CD4-positive, alpha-beta T cell treated with Interleukin-4 for 1 hour (primary cell): ENCODE measurements at places on chromosomes 4 and X.

GRCh38 chr4:185192059-185192458 lies 11.7 kb downstream of the CFAP97 start:
- DNase-seq, result no peak

DNA sequence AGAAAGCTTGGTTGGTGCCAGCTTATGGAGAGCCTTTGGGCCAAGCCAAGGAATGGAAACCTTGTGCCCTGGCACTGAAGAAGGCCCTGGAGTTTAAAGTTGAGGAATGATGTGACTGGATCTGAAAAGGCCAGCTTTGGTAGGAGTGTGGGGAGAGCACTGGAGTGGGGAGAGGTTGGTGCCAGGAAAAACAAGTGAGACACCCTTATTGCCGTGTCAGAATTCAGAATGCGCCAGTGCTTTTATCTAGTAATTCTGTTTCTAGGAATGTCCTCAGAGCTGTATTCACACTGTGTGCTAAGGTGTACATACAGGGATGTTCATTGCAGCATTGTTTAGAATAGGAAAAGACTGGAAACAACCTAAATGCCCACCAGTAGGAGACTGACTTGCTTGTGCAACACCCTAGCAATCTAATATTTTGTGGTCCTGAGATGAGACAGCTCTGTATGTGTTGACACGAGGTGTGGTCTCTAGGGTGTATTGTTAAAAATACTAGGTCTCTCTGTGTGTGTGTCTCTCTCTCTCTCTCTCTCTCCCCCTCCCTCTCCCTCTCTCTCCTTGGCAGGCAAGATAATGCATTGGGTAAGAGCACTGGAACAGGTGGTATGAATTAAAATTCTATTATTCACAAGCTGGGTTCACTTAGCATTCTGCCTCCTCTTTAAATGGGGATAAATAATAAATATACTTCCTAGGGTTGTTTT lies 107.8 kb downstream of the GATB start:
- DNase-seq, result no peak

DNA sequence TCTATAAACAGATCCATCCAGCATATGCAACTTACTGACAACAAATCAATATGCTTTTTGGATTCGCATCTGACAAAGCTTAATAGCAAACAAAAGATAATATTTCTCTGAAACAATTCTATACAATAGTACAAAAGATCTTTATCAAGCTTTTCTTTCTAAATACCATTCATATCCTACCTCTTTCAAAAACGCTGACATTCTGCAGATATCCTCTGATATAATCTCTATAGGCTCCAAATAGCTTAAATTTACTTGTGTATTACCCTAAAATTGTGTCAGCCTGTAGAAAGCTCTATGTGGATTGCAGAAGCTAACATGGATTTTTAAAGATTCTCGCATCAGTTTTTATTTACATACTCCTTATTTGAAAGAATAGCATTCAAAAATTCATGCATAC lies 260.6 kb downstream of the GASK1B start:
- no peak for DNase-seq

GRCh38 chrX:135003876-135004623 lies 13.3 kb downstream of the SMIM10 start:
- DNase-seq, result peak; percentile 93

GRCh38 chr4:153661215-153661822 lies 22.8 kb upstream of the TLR2 start:
- no peak for DNase-seq

DNA sequence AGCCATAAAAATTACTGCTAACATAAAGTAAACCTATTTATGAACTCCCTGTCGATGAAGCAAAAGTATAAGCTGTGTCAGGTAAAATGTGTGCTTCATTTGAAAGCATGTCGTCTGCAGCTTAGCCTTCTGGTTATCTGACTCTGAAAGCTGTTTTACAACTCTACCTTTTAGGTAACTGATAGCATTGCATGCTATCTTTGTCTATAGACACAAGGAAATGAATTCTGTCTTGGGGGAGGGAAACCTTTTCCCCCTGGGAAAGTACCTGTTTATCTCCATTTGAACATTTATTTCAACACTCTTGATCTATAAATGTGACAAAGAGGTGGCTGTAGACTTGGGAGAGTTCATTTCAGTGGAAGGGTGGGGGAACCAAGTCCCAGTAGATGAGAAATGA lies 51.4 kb downstream of the RAB40A start:
- no peak for DNase-seq

DNA sequence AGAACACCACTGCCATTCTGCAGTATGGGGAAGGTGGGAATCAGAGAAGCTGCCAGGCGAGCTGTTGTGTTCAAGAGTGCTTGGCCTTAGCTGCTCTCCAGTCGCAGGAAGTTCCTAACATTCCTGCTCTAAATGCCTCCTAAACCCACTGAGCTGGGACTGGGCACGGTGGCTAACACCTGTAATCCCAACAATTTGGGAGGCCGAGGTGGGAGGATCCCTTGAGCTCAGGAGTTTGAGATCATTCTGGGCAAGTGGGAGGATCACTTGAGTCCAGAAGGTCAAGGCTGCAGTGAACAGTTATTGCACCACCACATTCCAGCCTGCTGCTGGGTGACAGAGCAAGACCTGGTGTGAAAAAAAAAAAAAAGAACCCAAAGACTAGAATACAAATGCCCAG lies 690.3 kb upstream of the FAM241A start:
- no peak for DNase-seq

- peak; percentile 100 for DNase-seq
Observed at GRCh38 chrX:44872821-44873414, at the start of gene KDM6A. KDM6A (plus strand) TSS chrX:44873188; CDS start chrX:44873552, 364 bp downstream.

DNA sequence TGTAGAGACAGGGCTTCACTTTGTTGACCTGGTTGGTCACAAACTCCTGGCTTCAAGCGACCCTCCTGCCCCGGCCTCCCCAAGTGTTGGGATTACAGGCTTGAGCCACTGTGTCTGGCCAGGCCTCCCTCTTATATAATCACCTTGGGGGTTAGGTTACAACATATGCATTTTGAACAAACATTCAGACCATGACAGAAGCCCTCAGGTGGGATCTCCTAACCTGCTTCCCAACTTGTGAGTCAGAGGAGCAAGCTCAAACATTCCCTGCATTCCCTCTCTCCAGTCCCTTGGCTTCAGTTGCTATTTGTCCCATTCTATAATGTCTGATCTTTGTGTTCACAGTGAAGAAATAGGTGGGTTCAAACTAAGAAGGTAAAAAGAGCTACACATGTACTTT lies 76.5 kb upstream of the NRK start:
- no peak for DNase-seq

- DNase-seq, result no peak
Observed at GRCh38 chrX:43605351-43605750, 50.7 kb upstream of the MAOA start.

DNA sequence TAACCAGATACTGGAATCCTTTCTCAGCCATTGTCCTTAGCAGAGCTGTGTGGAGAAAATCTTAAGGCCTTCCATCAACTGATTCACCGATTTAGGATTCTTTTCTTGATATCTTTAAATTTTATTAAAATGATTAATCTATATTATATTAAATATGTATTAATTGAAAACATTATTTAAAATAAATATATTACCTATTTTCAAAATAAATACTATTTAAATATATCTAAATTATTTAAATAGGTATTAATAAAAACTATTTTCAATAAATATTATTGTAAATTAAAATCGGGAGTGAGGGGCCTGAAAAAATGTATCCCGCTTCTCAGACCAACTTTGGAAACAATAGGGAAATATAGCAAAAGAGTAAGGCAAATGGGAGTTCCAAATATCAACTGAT lies 94.0 kb upstream of the HPF1 start:
- DNase-seq, result no peak

DNA sequence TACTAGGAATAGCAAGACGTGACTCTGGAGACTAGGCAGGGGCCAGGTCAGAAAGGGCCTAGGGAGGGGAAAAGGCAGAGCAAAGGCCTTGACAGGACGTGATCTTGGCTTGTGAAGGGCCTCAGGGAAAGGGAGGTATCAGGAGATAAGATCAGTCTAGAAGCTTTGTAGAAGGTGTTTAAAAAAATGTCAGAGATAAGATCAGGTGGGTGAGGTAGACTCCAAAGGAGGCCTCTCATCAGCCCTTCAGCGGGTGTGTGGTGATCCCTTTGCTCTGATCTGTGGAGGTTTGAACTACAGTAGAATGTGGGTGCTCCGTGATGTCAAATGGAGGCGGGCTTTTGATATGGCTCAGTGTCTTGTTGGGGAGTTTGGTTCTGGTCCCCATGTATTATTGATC lies 78.8 kb upstream of the PRPS1 start:
- no peak for DNase-seq

DNA sequence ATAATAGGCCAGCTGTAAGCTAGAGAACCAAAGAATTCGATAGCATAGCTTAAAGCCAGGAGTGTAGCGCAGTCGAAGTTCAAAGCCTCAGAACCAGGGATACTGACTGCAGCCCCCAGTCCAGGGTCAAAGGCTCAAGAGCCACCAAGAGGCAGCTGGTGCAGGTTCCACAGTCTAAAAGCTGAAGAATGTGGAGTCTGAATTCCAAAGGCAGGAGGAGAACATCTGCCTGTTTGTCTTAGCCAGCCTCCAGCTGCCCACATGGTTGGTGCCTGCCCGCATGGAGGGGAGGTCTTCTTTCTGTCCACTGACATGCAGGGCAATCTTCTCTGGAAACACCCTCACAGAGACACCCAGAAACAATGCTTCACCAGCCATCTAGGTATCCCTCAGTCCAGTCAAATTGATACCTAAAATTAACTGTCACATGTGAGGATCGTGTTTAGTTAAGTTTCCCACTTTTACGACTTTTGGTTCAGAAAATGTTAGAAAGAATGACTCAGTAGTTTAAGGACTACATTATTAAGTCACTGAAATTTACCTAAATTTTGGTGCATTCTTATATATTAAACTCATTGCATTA lies 52.8 kb upstream of the RHOH start:
- DNase-seq, result no peak

- no peak for DNase-seq
Observed at GRCh38 chrX:123081776-123082175, 102.3 kb upstream of the GRIA3 start.

DNA sequence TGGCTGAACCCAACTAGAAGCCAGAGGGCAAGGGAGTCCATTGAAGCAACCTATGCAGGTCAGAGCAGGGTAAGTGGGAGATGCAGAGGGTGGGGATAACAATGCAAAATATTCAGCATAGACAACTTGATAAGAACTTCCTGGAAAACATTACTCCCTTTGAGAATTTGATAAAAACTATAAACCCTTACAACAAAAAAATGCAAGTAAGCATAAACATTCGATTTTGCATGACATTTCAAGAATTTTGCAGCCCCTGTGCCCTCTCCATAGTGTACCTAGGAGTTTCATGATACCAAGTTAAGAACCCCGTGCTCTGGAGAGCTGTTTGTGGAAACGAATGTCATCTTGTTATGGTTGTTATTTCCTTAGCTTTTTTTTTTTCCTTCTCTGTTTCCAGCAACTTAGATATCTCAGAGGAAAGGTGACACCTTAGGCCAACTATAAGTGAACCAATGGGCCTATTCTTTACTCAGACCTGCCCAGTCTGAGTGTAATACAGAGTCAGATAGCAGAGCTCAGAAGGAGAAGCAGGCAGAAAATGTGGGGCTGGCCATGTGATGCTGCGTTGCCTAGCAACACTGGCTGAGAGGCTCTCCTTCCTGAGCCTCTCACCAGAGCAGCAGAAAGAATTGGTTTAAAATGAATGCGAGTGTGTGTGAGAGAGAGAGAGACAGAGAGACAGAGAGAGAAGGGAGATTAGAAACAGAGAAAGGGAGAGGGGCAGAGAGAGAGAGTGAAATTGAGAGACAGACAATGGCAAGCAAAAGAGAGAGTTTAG lies 36.7 kb upstream of the GABRQ start:
- DNase-seq, result no peak

GRCh38 chrX:151711787-151712186 lies 4.0 kb upstream of the FATE1 start:
- no peak for DNase-seq

DNA sequence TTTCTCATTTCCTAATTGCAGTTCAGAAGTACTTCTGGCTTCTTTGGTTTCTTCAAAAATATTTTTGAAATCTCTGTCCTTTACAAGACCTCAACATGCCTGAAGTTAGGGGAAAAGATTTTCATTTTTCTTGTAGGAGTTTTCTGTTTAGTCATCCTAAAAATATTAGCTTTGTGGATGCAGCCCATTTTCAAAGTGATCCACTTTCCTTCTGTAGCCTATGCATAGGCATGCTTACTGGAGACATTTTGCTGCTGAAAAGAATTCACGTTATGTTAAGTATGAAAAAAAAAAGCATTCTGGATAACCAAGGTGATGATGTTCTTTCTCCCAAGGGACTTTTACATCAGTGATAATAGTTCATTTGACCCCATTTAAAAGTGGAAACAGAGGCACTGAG lies 245.6 kb downstream of the THOC2 start:
- DNase-seq, result no peak

DNA sequence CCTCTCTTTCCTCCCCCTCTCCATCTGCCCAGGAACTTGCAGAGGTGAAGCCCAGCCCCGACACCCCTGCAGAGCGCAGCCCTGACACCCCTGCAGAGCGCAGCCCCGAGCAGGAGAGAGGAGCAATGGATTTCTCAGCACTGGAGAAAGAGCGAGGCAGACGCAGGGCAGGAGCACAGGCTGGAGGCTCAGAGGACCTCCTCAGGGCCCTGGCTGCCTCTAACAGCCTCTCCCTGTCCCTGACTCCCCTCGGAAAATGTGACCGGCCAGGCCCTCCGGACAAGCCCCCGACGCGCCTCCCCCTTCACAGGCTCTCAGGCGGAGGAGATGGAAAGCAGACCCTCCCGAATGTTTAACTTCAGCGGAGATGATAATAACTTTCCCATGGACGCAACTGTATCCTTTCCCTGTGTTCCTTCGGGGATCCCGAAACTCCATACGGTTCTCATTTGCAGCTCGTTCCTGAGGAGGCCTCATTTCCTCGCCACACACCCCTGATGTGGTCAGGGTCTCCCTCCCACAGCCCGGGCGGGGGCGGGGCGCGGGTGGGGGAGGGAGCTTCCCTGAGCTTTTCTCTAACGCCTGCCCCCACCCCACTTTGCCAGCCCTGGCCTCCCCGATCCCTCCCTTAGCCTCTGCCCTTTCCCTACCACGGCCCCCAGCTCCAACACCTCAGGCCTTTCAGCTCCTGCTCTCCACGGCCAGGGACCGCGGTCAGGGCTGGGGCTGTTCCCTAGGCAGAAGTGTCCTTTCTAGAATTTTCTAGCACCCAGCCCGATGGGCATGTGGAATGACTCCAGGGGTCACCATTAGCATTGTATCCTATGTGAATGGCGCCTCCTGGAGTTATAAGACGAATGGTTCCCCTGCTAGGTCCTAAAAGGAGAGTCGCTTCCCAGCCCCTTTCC lies 201.1 kb upstream of the BCOR start:
- no peak for DNase-seq

DNA sequence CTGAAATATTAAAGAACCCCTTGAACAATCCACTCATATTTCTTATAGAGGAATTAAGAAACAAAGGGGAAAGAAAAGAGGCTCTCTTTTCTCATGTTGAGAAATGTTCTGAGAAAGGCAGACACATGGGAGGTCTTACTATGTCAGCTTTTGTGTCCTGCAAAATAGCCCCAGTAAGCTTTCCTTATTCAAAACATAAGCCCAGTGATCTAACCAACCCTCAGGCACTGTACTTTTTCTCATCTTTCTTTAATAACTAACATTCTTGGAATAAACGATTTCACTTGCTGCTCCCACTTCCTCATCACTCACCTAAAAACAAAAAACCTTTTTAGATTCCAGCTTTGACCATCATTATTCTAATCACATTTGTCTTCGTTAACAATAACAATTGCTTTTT lies 115.9 kb downstream of the GLRA3 start:
- no peak for DNase-seq
